ENCODE measurements at places on chromosomes 3 and 15.

DNA sequence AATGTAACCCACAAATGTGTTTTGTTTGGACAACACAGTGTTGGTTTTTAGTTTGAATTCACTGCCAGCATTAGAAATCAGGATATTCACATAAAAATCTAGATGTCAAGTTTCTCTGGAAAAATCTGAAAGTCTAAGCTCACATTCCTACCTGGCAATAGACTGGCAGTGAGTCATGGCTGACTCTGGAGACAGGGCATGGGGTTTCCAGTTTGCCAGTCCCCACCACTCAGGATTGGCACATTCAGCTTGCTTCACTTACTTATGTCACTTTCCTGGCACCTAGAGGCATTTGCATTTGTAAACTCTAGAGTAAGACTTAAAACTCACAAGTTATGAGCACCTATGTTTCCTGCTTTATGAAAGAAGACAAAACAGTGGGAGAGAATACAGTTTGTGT is 19.1 kb upstream of the SEC61A1 start:
- DNase-seq = no peak

DNA sequence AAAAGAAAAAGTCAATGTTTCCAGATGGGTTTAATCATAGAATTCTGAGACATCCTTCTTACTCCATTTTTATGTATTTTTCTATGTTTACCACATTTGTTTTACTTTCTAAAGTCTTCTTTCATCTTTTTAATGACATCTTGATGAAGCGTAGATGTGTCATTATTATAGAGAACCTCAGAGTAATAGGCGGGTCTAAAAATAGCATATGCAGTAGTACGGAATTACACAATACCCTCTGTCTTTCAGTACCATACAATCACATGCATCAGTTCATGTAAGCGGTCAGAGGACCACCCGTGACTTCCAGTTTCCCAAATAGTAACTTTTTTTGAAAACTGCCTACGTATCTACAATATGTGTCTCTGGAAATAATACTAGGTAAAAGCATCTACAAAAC is 224.0 kb downstream of the PLOD2 start:
- no peak for DNase-seq

DNA sequence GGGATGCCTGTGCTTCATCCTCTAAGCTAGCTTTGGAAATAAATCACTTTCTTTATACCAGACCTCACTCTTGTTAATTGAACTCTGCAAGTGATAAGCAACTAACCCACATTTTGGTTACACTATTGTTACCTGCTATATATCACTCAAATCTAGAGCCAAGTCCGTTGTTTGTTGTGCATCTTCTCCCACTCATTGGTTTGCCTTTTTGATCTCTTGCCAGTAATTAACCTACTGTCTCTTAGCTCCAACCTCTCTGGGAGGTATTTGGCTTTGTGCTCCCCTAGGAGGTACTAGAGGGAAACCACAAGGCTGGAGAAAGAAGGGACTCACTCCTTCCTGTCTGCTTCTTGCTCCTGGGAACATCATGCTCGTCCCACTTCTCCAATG is 12.8 kb upstream of the CRBN start:
- DNase-seq = no peak

GRCh38 chr3:183400352-183400751 is 28.1 kb downstream of the MCF2L2 start:
- no peak for DNase-seq

- DNase-seq = no peak
These were observed 37.4 kb upstream of the GOLGA8B start for GRCh38 chr15:34620814-34621213.

GRCh38 chr3:137763594-137763938 is 549 bp upstream of the SOX14 start:
- DNase-seq = no peak

DNA sequence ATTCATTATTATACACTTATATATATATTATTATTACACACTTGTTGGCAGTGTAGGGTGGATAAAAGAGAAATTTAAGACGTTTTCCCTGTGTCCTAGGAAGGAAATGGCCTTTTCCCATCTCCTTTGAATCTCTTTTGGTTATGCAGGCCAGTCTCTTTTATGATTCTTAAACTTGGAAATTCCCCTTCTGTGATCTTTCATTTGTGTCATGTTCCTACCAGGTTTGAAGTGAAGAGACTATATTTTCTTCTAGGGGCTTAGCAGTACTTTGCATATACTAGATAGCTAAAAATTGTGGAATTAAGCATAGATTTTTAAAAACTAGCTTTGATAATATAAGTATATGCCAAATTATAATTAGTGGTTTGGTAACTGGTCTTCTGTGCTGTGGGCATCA is 58.5 kb downstream of the BBX start:
- no peak for DNase-seq

GRCh38 chr3:29627136-29628117 is 346.6 kb downstream of the RBMS3 start:
- no peak for DNase-seq

DNA sequence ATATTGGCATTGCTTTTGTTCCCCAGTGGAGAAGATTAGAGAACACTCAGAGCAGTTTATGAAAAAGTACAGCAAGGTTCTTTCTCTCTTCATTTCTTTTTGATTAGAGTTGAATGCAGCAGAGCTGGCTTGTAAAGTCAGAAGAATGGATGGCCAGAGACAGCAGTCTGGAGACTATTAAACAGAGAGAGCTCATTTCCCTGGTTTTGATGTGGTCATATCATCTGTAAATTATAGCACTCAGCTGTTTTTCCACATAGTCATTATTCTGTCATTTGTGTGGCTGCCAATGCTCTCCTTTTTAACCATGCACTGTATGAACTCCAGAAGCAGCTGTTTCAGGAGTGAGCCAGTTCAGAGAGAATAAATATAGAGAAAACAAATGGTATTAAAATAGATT is 177.4 kb upstream of the CRBN start:
- peak; percentile 51 for DNase-seq

- DNase-seq = peak; percentile 70
These were observed 56.9 kb upstream of the FLNB start for GRCh38 chr3:57951066-57951882.

DNA sequence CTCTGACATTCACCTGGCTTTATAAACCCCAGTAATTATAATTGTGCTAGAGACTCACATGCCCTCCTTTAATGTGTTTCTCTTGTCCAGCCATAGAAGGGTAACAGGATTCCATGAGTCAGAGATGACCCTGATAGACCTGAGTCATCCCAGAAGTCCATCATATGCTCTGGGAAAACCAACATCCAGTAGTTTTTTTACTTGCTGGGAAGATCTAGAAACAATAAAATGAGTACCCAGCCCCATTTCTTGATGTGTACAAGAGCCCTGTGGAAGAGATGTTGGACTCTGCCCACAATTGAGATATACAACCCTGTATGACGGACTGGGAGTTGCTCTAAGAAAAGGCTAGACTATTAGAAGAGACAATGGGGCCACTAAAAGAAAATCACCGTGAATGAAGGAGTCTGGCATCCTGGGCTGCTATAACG is 22.4 kb upstream of the THUMPD3 start:
- no peak for DNase-seq

GRCh38 chr3:195744437-195744836 is 23.7 kb downstream of the MUC20 start:
- DNase-seq = no peak

DNA sequence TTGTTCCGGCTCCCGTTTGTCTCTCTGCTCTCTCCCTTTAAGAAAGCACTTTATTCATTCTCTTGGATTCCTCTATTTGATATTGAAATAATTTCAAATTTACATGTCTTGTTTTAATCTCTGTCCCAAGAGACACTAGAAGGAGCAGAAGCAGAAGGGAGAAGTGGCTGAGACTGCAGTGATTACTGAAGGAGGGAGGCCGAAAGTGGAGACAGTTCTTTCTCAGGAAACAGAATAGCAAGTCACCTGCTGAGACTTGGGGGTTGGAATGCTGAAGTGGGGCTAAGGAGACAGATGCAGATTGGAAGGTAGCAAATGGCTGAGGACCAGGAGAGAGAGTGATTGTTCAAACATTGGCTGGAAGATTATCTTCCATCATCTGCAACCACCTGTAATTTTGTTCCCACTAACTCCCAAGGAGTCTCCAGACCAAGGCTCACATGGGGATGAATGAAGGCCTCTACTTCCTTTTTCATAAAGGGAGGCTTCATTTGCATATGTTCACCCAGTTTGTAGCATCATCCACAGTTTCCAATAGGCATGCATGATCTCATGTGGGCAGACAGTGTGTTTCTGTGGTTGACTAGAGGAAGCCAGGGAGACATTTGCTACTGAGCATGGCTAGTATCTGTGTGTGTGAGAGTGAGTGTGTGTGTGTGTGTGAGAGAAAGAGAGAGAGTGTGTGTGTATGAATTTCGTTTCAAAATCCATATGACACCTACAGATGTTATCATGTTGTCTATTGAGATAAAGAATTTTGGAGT is 24.0 kb downstream of the LTF start:
- no peak for DNase-seq

GRCh38 chr15:68699881-68700454 is 120.7 kb downstream of the ANP32A start:
- peak; percentile 36 for DNase-seq

DNA sequence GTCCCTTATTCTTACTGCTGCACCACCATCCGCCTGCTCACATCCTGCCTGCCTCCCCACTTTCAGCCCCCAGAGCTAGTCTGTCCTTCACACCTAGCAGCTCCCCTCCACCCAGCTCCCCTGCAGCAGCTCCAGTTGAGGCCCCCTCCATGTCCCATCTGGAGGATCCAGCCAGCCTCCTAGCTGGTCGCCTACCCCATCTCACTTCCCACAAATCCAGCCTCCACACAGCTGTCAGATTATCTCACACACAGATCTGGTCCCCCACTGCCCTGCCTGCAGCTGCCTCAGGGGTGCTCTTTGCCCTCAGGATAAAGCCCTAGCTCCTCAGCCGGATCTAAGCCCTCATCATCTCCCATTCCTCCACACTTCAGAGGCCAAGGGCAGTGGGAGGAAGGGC is 8.8 kb upstream of the SEMA7A start:
- DNase-seq = no peak

- DNase-seq = no peak
These were observed 22.6 kb upstream of the TNFAIP8L3 start for GRCh38 chr15:51117270-51117669.

- DNase-seq = no peak
These were observed 2.6 kb downstream of the CHCHD6 start for GRCh38 chr3:126706631-126707030.

DNA sequence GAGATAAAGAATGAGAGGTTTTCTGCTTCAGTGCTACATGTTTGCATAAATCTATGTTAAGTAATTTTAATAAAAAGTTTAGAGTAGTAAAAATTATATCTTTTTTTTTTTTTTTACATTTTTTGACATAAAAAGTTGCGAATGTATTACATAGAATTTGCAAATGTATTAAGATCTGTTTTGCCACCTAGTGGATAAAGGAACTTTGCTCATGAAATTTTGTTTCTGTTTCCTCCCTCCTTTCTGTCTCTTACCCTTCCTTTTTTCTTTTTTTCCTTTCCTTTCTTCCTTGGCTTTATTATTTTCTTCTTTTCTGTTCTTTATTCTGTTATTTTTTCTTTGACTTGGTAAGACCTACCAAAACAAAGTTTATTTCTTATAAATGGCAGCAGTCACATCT is 58.5 kb upstream of the UTS2B start:
- DNase-seq = no peak

DNA sequence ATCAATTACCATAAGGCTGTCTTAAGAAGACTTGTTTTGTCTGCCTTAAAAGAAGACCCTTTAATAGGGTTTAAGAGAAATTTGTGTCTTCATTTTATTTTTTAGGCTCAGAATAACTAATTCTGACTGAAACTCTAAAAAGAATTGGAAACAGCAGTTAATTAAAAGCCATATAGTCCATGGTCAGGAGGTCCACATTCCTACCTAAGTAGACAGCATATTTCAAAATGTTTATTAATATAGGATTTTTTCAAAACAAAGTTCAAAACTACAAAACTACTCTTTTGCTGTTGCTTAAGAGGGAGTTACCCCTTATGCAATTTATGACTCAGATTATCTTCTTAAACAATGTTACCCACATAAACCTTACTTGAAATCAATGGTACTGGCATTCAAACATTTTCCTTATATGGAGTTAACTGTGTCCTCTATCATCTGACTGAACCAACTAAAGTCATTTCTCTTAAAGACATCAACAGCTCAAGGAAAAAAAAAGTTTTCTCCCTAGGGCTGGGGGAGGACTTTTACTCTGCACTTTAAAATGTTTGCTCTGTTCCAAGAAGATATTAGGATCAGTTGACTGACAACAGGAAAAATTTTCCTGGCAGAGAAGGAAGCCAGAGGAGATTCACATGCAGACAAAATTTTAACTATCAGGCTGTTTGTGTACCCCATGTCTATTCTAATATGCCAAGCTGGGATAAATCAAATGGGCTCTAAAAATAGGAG is 56.8 kb upstream of the NANOGP8 start:
- no peak for DNase-seq

- no peak for DNase-seq
These were observed 168.1 kb upstream of the STAC start for GRCh38 chr3:36212251-36212650.

GRCh38 chr15:88987591-88987933 is 74.4 kb upstream of the MFGE8 start:
- DNase-seq = no peak

DNA sequence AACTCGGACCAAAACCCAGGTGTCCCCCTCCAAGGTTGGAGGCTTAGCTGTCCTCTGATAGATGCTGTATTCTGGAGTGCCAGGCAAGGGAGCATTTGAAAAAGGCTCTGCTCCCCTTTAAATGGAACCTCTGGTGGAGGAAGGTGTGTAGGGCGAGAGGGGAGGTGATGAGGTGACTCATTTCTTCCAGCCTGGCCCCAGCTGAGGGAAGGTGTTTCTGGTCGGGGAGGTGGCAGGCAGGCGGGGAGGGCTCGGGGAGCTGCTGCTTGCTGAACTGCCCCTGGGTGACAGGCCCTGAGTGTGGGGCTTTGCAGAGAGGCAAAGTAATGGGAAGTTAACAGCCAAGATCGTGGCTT is 18.8 kb downstream of the PSTPIP1 start:
- no peak for DNase-seq

GRCh38 chr3:41348401-41348800 is 149.1 kb downstream of the CTNNB1 start:
- no peak for DNase-seq

- no peak for DNase-seq
These were observed 325.5 kb downstream of the CHST2 start for GRCh38 chr3:143445118-143445517.

GRCh38 chr3:99645277-99646106 is 7.1 kb downstream of the COL8A1 start:
- DNase-seq = no peak

- DNase-seq = no peak
These were observed 32.3 kb downstream of the SLC9C1 start for GRCh38 chr3:112261742-112262141.

GRCh38 chr15:69200832-69201745 is 40.7 kb downstream of the GLCE start:
- no peak for DNase-seq

GRCh38 chr3:107446706-107447105 is 69.5 kb downstream of the CCDC54 start:
- DNase-seq = no peak

DNA sequence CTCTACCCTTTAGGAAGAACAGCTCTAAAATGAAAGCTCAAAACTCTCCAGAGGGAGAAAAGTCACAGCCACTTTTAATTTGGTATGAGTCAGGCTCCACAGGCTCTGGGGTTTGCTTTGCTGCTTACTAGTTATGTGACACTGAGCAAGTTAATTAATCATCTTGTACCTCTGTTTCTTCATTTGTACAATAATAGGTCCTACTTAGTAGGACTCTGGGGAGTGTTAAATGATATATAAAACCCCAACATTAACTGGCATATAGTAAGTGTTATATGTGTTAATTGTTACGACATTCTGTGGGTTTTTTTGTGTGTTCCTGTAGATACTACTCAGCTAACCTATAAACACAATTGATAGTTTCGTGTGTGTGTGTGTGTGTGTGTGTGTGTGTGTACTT is 6.6 kb downstream of the ACKR2 start:
- no peak for DNase-seq
